ENCODE measurements at places on chromosomes 5 and 9.

DNA sequence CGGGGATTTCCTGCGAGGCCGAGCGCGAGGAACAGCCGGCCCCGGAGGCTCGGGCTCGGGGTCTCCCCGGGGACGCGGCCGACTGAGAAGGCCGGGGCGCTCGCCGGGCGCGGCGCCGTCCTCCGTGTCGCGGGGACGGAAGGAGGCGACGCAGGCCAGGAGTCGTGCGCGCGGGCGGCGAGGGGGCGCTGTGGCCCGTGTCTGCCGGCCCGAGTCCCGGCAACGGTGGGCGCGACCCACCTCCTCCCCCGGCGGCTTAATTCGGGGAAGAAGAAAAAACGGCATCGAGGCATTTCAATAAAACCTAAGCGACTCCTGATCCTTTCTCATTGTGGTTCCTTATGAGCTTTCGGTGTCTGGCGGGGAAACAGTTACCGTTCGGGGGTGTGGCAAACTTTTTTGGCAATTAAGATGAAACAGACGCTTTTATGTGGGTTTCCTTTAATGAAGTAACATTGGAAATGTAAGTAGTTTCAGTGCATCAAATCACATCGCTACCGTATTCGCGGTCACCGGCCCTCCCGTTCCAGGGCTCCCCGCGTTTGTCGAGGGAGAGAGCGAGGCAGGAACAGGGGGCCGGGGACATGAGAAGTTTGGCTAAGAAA is 3.7 kb upstream of the IRX2 start:
- no peak for DNase-seq

DNA sequence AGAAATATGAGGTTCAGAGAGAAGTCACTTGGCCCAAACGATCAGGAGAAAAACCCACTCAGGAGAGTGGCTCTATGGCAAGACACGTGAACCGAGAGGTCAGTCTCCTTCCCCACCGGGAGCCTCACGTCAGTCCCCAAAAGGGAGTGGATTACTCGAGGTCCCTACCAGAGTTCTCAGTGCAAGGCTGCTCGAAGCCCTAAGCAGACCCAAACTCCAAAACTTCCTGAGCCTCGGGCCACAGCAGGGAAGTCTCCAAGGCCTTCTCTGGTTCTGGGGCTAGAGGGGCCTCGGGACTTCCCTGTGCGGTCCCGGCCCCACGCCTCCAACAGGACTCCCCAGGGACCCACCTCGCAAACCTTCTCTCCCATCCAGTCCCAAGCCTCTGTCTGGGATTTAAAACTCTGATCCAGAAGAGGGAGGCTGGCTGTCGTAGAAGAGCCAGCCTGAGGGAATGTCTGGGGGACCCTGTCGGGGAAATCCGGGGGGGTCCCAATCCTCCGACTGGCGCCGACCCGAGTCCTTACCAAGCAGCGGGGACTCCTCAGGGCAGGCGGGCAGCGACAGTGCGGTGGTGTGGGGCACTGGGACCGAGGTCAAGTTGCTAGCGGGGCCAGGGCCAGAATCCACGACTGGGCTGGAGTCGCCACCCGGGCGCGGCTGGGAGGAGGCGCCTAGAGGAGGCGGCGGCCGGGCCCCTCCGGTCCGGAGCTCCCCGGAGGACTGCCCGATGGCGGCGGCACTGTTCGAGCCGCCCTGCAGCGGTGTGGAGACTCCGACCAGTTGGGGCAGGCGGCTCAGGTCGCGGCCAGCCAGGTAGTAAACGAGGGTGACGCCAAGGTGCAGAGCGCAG is 679 bp downstream of the B4GALT1 start:
- peak; percentile 73 for DNase-seq

DNA sequence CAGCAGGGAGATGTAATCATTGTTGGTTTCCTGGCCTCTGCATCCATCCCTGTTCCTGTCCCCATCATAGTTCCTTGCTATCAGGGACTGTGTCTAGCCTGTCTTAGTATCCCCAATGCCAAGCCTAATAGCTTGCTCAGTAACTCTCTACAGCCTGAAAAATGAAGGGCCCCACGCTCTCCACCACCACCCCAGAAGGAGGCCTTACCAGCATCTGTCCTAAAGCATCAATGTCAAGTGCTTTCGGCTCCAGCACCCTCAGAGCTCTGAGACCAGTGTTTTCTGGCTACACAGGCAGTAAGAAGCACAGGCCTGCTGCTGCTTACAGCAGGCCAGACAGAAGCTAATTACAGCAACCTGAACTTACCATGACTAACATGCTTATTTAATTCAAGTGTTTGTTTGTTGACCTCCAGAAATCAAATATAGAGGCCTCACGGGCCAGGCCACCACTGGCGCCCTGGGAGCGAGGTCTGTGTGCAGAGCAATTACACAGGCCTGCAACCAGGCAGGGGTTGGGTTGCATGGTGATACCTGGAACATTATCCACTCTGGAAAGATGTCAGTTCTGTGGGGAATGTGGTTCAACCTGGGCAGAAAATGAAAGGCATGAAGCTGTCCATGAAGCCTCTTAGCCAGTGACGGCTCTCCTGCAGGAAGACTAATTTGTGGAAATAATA is 124.3 kb downstream of the SLC1A3 start:
- DNase-seq: no peak

- peak; percentile 60 for DNase-seq
Observed at GRCh38 chr5:90983148-90983547, 400.0 kb downstream of the ARRDC3 start.

GRCh38 chr5:117748336-117748735 is 1173.7 kb upstream of the SEMA6A start:
- no peak for DNase-seq

DNA sequence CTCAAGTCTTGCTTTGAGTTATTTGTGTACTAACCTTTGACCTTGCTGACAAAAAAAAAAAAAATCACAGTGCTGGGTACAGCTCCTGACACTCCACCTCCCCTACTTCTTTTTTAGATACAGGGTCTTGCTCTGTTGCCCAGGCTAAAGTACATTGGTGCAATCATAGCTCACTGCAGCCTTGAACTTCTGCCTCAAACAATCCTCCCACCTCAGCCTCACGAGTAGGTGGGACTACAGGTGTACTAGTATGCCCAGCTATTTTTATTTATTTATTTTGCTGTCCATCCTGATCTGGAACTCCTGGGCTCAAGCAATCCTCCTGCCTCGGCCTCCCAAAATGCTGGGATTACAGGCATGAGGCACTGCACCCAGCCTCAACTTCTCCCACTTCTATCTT is 57.2 kb upstream of the KCNMB1 start:
- no peak for DNase-seq

DNA sequence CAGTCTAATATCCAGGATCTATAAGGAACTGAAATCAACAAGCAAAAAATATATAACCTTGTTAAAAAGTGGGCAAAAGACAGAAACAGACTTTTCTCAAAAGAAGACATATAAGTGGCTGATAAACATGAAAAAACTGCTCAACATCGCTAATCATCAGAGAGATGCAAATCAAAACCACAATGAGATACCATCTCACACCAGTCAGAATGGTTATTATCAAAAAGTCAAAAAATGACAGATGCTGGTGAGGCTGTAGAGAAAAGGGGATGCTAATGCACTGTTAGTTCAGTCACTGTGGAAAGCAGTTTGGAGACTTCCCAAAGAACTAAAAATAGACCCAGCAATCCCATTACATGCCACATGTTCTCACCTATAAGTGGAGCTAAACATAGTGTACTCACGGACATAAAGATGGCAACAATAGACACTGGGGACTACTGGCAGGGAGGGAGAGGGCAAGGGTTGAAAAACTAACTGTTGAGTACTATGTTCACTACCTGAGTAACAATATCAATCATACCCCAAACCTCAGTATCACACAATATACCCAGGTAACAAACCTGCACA is 11.7 kb upstream of the TSSK1B start:
- DNase-seq: no peak

- no peak for DNase-seq
Observed at GRCh38 chr5:113495422-113495841, 7.2 kb upstream of the MCC start.

DNA sequence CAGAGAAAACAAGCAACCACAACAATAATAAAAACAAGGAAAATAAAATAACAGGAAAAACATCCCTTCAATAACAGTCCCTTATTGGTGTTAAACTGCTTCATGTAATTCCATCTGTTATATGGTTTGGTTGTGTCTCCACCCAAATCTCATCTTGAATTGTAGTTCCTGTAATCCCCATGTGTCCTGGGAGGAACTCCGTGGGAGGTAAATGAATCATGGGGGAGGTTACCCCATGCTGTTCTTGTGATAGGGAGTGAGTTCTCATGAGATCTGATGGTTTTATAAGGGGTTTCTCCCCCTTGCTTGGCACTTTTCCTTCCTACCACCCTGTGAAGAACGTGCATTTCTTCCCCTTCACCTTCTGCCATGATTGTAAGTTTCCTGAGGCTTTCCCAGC is 369.8 kb downstream of the TMEM232 start:
- DNase-seq: peak; percentile 6

DNA sequence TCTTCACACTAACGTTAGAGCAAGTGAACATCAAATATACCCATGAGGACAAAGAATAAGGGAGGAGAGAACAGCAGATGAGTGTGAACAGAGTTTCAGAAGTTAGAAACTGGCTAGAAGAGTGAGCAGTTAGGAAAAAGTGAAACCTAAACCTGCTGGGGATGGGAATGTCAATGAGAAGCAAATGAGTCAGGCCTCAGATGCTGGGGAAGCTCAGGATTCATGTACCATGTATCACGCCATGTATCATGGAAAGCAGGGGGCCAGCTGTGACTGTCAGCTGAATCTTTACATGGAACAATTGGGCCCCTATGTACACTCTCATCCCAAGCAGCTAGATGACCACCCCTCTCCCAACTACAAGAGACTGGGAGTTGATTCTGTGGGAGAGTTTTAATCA is 16.2 kb downstream of the GDF9 start:
- DNase-seq: no peak

GRCh38 chr9:70625078-70625477 is 210.6 kb upstream of the KLF9 start:
- DNase-seq: no peak

- no peak for DNase-seq
Observed at GRCh38 chr5:59123595-59124561, 541.0 kb downstream of the RAB3C start.

DNA sequence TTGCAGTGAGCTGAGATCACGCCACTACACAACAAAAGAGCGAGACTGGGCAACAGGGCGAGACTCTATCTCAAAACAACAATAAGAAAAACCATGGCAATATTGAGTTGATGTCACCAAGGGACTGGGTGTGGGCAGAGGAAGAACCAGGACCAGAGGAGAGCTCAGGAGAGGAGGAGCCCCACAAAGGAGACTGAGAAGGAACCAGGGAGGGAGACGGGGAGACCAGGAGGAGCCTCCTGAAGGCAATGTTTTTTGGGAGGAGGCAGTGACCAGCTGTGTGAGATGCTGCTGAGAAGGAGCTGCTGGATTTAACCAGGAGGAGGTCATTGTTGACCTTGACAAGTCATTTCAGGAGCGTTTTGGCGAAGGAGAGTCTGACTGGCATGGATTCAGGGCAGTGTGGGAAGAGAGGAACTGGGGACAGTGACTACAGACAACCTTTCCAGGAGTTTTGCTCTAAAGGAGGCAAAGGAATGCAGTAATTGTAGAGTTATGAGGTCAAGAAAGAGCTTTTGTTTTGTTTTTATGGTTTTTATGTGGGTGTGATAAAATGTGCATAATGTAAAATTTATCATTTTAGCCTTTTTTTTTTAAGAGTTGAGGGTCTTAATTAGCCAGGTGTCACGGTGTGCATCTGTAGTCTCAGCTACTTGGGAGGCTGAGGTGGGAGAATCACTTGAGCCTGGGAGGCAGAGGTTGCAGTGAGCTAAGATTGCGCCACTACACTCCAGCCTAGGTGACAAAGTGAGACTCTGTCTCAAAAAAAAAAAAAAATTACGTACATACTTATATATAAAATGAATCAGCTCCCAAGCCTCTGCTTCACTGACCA is 17.9 kb downstream of the TRUB2 start:
- no peak for DNase-seq

- no peak for DNase-seq
Observed at GRCh38 chr9:32294106-32294505, 90.3 kb upstream of the ACO1 start.

- peak; percentile 45 for DNase-seq
Observed at GRCh38 chr9:76617497-76618175, 146.6 kb upstream of the PCA3 start.

DNA sequence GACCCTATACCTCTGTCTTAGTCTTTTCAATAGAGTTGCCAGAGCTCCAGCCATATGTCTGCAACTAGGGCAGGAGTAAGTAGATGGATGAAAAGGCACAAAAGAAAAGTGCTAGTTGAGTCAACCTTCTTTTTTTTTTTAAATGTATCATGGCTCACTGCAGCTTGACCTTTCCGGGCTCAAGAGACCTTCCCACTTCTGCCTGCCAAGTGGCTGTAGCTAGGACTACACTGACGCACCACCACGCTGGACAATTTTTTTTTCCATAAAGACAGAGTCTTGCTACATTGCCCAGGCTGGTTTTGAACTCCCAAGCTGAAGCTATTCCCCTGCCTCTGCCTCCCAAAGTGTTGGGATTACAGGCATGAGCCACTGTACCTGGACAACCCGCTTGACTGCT is 27.3 kb downstream of the FOXE1 start:
- DNase-seq: no peak

GRCh38 chr5:13640270-13640669 is 304.2 kb downstream of the DNAH5 start:
- DNase-seq: no peak

DNA sequence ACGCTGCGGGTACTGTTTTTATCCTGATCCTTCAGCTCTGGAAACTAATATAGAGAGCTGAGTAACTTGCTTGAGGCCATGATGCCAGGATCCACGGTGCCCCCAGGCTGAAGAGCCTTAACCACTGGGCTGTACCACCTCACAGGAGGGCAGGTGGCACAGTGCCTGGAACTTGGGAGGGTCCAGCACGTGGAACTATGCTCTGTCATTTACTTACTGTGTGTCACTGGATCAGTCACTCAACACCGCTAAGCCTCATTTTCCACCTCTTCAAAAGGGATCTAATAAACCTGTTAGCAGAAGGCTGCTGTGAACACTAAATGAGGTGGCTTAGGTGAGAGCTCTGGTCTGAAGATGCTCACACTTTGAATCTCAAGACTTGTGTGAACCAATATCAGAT is 29.6 kb downstream of the KCNIP1 start:
- no peak for DNase-seq

DNA sequence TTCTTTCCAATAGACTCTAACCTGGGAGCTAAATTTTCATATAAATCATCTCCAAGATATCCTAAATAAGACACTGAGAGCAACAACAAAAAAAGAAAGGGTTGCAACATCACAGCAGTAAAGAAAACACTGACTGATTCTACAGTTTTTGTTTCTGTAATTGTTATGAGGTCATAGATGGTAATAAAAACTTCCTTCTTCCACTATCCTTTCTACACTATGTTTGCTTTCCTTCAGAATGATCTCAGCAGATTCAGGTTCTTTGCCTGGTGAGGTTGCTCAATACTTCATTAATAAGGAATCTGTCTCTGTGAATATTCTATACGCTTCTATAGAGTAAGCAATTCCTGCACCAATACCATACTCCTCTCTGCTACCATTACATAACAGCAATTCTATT is 835.6 kb upstream of the GRAMD2B start:
- DNase-seq: no peak

DNA sequence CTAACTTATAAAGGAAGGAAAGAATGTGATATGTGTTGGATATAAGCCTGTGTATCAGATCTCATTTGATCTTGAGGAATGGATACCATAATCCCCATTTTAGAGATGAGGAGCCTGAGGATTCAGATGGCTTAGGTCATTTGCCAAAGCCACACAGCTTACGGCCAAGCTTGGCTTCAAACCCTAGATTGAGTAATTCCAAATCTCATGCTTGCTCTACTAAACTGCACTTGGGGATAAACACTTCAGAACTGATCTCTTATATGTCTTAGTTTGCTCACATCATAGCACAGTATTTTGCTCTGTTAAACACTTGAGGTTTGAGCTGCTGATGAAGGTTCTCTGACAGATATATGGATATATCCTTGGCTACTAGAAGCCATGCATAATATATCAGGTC is 504.4 kb downstream of the NTRK2 start:
- DNase-seq: no peak

Measured in suppressor macrophage (primary cell).